ENCODE measurements at places on chromosomes 12 and 14.
A peak's percentile ranks its signal among the peaks of the same experiment; 100 is the strongest.

- no peak for DNase-seq
Observed at GRCh38 chr12:46669720-46670119, 156.1 kb downstream of the SLC38A4 start.

- no peak for DNase-seq
Observed at GRCh38 chr14:68650404-68650994, 142.4 kb downstream of the ZFP36L1 start.

DNA sequence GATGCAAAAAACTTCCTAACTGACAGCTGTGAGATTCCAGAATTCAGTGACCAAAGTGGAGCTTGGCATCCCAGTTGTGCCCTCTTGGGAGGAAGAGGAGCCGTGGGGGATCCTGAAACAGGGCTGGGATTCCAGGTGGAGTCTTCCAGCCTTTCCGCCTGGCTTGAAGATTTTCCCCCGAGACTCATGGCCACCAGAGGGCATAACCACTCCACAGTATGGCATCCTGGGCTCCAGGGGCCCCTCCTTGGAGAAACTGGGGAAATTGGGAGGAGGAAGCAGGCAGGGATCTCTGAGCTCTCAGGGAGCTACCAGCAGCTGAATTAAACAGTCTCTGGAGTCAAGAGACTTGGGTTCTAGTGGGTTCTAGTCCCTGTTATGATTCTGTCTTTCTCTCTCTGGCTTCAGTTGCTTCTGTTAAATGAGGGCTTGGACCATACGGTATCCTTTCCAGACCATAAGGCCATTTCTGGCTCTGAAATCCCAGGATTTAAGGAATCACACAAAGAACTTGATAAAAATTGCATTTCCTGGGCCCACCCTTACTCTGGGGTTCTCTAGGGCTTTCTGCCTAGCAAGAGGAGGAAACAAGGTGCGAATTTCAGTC is 2.6 kb upstream of the TAMALIN start:
- peak; percentile 32 for DNase-seq

DNA sequence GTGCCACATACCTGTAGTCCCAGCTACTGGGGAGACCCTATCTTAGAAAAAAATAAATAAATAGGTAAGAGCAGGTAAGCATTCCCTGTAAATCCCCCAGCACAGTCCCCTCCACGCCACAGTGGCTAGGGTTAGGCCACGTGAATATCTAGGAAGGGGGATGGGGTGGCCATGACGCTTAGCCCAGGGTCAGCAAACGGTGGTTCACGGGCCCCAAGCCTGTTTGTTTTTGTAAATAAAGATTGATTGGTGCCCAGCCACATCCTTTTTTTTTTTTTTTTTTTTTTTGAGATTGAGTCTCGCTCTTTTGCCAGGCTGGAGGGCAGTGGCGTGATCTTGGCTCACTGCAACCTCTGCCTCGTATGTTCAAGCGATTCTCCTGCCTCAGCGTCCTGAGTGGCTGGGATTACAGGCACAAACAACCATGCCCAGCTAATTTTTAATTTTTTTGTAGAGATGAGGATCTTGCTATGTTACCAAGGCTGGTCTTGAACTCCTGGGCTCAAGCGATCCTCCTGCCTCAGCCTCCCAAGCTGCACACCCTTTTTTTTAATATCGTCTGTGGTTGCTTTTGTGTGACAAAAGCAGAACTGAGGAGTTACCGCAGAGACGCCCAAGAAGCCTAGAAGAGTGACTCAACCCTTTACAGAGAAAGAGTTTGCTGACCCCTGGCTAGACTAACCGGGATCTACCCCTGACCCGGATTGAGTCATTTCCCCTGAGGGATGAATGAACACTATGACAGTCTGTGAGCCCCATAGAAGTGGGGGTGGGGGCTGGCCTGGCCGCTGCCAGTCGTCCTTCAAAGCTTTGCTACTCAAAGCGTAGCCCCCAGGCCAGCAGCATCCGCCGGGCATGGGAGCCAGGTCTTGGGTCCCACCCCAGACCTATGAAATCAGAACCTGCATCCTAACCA is 113.7 kb upstream of the NCOR2 start:
- peak; percentile 88 for DNase-seq

DNA sequence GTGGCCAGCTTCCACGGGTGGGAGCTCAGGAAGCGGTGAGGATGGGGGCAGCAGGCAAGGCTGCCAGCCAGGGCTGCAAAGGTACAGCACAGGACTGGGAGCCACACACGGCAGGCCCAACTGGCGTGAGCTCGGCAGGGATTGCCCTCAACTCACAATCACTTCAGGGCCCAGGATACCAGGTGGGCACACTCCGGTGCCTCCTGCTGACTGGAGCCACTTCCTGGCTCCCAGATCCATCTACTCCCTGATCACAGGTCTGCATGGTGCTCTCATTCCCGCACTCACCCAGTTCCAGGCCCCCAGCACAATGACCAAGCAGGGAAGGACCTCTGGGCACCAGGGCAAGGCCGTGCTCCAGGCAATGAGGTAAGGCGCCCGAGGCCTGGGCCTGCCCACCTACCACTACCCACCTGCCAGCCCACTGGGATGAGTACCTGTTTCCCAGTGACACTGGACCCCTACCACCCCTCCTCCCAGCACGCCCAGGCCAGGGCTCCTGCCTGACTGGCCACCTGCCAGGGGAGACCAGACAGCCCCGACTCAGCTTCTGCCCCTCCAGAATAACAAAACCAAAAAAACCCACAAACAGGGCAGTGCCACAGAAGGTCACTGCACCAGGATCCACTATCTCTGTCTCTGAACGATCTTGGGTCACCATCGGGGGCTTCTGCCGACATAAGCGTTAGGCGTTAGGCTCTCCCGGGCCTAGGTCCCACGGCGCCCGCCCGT is 1.8 kb downstream of the JAG2 start:
- no peak for DNase-seq

- DNase-seq = no peak
Observed at GRCh38 chr12:233615-233968, 19.6 kb upstream of the SLC6A12 start.

- DNase-seq = no peak
Observed at GRCh38 chr12:14390870-14391530, 25.5 kb downstream of the ATF7IP start.

GRCh38 chr12:3432176-3432742 is 58.7 kb upstream of the PRMT8 start:
- no peak for DNase-seq

DNA sequence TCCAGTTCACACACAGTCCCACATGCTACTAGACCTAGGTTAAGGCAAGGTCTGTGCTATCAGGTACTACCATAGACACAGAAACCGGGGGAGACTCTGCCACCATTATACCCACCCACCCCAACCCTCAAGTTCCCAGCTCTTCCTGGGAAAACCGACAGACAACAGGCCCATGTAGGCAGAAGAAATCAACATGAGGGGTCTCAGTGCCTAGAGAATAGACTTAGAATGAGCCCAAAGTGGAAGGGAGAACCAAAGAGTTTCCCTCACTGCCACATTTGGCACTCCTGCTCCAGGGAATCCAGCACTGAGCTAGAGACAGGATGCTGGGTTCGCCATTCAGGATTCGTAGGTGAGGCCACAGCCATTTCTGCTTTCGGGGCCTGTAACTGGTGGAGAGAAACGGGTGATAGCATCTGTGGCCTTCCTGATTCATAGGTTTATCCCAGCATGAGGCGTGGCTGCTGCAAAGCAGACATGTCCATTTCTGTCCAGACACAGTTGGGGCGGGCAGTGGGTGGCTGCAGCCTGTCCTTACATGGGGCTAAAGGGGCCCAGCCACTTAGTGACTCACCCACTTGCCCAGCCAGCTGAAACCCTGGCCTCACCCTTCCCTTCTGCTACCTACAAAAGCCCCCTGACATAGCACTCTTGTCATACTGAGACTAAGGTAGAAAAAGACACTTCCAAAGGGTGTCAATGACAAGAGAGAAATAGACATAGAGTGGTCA is 69.4 kb downstream of the IRF2BPL start:
- no peak for DNase-seq

DNA sequence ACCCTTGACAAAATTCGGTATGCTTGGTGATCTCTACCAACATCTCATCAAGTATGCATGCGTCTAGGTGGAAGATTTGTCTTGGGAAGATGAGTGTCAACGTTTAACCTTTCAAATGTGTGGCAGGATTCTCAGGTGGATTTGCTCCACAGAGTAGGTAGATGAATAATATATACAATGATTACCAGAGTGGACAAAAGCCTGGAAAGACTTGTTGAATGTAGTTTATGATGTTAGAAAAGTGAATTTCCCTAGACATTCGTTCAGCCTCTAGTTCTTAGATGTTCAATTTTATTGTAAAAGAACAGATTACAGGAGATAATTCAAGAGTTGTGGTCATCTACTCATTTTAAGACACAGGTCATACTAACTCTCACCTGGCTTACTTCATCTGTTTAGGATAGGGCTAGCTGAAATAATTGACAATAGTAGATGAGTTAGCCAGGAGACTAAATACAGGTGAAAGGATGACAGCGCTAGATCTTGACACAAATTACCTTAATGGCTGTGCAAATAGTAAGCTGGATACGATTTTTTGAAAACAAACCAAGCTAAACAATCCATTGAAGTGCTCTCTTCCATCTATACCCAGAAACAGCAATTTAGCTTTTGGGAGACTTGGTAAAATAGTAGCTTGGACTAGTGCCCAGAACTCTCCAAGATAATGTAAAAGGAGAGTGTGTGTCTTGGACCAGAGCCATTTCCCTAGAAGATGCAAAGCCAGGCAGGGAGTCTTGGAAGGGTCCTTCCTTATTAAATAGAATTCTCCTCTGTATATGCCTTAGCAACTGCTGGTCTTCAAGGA is 168.0 kb downstream of the DACT1 start:
- no peak for DNase-seq

DNA sequence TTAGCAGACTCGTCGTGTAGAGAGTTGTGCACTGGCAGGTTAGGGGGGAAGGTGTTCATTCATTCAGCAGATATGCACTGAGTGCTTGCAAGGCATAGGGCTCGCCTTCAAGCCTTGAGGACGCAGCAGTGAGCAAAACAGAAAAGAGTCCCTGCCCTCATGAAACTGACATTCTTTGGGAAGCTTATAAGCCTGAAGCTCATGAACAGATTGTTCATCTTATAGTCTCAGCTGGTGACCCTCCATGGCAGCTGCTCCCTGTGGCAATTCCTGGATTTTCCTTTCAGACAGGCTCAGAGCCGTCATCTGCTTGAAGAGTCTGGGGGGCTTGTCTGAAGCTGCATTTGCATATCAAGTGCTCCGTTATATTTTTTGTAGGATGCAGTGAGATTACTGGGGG is 148.4 kb downstream of the PRKCH start:
- DNase-seq = no peak

DNA sequence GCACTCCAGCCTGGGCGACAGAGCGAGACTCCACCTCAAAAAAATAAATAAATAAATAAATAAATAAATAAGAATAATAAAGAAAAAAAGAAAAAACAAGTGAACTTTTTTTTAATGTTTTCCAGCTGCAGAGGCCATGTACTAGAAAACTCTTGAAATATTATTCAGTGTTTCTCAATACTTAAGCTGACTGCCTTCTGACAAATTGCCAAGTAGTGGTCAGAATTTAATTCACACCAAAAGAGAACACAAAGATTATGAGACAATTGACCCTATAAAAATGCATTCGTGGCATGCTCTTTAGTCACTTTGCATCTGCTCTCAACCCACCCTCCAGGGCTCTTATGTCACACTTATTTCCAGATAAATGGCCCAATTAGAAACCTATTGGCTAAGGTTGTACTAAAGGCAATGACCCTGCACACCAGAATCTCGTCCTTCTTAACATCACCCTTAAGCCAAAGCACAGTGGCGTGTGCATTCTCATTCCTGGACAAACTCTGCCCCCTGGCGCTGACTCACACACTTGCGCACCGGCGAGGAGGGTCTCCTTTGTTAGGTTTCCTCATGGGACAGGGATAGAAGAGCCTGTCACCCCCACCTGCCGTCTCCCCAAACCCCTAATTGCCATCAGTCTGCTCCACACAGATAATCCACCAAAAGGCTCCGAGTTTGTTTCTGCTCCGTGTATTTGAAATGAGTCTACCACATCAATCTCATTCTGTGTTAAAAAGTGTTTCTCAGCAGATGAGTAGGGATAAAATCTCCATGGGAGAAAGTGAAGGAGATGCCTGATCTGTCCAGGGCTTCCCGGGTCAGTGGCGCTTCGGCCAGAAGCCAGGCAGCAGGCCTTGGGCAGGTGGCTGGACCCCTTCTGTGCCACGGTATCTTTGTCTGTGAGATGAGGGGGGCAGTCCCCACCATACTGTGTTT is 73.1 kb upstream of the CEP83 start:
- DNase-seq = peak; percentile 72

- DNase-seq = no peak
Observed at GRCh38 chr14:28678887-28679286, 87.7 kb upstream of the FOXG1 start.

DNA sequence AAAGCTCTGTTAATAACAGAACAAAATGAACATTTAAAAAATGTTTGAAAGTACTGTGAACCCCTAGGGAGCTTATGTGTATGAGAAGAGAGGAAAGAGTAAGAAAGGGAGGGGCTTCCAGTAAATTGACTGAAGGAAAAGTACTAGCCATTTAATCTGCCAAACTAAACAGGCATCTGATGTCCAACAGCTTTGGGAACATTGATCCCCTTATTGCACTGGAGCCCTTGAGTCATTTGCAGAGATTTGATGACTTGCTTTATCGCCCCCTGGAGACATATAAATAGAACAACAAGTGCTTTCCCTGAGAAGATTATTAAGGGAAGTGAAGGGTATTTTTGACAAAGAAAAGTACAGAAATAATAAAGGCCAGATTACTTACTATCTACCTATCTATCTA is 319.3 kb upstream of the NOVA1 start:
- DNase-seq = no peak

- DNase-seq = no peak
Observed at GRCh38 chr12:95141310-95141709, 67.9 kb upstream of the NR2C1 start.

DNA sequence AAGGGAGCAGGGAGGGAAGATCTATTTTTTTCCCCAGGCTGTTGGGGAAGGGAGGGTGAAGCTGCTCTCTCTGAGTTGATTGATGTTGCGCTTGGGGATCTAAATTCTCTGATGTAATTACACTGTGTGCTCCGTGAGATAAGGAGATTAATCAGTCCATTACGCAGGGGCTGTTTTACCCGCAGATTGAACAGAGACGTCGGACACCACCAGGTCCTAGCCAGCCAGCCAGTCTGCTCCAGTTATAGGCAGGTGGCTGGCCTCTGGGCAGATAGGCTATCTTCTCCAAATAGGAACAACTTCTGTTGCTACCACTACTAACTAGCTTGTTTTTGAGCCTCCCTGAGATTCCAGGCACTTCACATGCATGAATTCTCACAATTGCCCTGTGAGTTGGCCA is 91.1 kb downstream of the SRRM4 start:
- DNase-seq = no peak

DNA sequence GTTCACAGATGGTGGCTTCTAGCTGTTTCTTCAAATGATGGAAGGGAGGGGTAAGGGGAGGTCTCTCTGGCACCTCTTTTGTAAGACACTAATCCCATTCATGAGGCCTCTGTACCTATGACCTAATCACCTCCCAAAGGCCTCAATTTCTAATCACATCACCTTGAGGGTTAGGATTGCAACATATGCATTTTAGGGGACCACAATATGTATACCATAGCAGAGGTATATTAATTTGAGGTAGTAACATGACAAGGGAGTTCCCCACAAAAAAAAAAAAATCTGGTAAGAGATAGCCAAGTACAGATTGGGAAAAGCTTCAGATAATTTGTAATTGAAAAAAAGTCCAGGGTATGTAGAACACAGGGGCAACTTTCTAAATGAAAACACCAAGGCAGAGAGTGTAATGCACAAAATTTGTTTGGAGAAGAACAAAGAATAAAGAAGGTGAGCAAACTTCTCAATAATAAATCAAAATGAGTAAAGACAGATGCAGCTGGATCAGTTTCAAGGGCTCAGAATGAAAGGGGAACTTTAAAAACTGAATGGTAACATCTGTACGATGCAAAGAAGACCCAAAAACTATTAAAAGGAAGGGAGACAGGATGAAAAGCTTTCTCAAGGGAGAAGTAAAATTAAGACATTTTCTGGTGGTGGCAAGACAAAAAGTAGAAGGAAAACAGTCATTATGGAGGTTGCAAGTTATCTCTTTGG is 125.5 kb upstream of the DCN start:
- DNase-seq = peak; percentile 15

Data from Kasumi-1 (cell line).